ENCODE measurements at places on chromosomes 6 and 20.

GRCh38 chr20:21265261-21266190, 37.6 kb upstream of the XRN2 start:
- no peak for DNase-seq

DNA sequence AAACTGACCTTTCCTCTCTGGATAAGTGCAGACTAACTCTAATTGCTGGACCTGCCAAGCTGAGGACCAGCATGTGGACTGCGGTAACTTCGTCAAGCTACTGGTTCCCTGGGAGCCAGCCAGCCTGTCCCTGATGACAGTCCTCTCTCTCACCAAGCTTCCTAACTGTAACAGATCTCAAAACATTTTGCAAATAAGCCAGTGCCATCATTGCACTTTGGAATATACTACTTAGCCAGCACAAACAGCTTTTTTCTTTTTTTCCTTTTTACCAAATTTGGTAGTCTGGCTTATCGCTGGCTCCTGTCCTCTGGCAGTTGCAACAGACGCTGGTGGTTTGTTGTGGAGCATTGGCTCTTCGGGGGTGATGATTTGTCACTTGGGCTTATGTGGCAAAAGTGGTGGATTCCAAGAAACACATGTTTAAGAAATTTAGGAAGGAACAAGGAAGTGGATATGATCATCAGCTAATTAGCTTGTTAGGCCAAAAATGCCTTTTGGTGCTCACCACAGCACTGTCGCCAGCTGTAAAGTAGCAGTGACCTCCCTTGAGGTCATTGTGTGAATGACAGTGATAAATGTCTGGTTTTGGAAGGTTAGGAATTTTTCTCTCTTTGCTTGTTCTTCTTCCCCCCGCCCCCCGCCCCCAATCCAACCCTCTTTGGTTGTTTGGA, 171.7 kb downstream of the CLIC5 start:
- DNase-seq, result no peak

GRCh38 chr6:154247119-154247861, 109.3 kb downstream of the IPCEF1 start:
- peak; percentile 45 for DNase-seq

- no peak for DNase-seq
Measured at GRCh38 chr6:20013066-20013861, 176.1 kb downstream of the ID4 start.

GRCh38 chr6:24357336-24358218, at the start of gene DCDC2:
Gene DCDC2 (minus strand): TSS chr6:24358059. CDS start chr6:24357750, 309 bp downstream.
- DNase-seq, result peak; percentile 51

DNA sequence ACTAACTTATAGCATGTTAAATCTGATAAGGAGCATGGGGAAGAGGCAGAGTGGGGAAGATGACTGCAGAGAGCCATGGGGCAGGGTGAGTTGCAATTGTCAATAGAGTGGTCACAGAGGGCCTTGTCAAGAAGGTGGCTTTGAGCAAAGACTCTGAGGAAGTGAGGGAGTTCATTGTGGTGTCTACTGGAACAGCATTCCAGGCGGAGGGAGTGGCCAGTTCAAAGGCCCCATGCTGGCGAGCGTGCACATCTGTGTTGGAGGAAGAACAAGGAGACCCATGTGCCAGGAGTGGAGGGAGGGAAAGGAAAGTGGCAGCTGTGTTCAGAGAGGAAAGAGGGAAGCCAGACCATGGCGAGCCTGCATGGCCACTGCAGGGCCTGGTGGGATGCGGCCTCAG, 15.8 kb upstream of the GPR6 start:
- DNase-seq, result no peak

- DNase-seq, result no peak
Measured at GRCh38 chr6:82750556-82750955, 315.1 kb downstream of the UBE3D start.

DNA sequence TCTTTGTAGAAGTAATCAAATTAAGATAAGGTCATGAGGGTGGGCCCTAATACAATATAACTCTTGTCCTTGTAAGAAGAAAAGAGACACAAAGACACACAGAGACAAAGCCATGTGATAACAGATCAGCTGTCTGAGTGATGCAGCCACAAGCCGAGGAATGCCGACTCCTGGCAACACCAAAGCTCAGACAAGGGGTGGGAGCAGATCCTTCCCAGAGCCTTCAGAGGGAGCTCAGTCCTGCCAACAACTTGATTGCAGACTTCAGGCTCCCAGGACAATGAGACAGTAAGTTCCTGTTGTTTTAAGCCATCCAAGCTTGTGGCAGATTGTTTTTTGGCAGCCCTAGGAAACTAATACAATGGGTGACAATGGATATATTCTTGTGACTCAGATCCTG, 325.0 kb upstream of the AGPAT4 start:
- no peak for DNase-seq

Measured in activated CD4-positive, alpha-beta T cell treated with anti-CD3 and anti-CD28 coated beads for 48 hours (primary cell).